Activated CD4-positive, alpha-beta T cell treated with anti-CD3 and anti-CD28 coated beads for 24 hours (primary cell): ENCODE measurements at places on chromosomes 2 and 18.

DNA sequence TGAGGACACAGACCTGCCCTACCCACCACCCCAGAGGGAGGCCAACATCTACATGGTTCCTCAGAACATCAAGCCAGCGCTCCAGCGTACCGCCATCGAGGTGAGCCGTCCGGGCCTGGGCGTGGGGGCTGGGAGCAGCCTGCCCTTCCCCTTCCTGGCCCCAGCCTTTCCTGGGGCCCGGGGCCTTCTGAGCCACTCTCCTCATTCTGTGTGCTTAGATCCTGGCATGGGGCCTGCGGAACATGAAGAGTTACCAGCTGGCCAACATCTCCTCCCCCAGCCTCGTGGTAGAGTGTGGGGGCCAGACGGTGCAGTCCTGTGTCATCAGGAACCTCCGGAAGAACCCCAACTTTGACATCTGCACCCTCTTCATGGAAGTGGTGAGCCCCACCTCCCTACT is 157.9 kb downstream of the DYSF start:
- DNase-seq, result no peak

GRCh38 chr18:42394238-42394637 is 439.2 kb downstream of the PIK3C3 start:
- DNase-seq, result no peak

DNA sequence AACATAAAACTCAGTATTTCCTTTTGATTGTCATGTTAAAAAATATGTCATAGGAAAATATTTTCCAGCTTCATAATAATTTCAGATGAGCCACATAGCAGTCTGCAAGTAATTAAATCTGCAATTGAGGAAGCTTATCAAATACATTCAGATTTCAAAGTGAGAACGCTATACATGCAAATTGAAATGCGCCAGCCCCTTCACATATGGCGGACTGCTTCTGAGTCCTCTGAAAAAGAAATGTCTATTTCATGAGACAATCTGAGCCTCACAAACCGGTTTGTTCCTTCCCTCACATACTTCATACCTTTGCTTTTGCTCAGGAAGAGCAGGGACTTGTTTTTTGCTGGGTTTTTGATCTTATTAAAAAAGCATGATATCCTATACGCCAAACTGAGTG is 2.3 kb upstream of the DCDC2C start:
- DNase-seq, result no peak

- DNase-seq, result no peak
Observed at GRCh38 chr2:9201185-9201891, 5.3 kb upstream of the ASAP2 start.

DNA sequence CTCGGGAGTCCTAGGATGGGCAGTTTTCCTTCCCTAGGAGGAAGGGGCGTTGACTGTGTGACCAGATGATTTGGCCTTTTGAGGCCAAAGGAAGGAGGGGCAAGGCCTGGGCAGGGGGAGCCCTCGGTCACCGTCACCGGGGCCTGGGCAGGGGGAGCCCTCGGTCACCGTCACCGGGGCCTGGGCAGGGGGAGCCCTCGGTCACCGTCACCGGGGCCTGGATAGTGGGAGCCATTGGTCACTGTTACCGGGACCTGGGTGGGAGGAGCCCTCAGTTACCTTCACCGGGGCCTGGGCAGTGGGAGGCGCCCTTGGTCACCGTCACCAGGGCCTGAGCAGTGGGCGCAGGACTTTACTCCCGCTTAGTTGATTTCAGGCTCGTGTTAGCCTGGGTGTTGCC is 17.3 kb downstream of the D2HGDH start:
- DNase-seq, result no peak

DNA sequence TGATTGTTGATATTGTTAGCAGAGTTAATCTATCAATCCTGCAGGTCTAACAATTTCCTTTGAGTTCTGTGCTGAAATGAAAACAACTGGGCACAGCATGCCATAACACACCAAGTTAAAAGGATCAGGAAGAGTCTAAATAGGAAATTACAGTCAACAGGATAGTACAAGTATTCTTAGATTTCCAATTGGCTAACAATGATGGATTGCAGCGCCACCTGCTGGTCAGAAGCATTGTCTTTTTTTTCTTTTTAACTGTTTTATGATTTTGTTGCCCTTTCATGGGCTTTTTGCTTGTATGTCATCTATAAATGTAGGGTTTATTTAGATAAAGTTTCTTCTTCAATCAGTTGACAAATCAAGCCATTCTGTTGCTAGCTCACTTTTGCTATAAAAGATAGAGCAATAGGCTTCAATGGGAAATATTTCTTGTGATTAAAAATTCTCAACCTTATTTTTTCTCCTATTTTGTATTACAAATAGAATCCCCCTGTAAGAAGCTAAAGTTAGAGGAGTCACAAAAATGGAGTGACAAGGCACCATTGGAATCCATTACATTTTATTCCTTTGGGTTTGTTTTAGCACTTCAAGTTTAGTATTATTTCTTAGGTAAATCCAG is 40.8 kb upstream of the RPRM start:
- DNase-seq, result peak; percentile 44

GRCh38 chr2:111238296-111238695 is 117.6 kb downstream of the BCL2L11 start:
- DNase-seq, result no peak

GRCh38 chr2:46984642-46985476 is 69.3 kb upstream of the MCFD2 start:
- peak; percentile 38 for DNase-seq

- no peak for DNase-seq
Observed at GRCh38 chr2:65974067-65974723, 460.7 kb upstream of the MEIS1 start.

DNA sequence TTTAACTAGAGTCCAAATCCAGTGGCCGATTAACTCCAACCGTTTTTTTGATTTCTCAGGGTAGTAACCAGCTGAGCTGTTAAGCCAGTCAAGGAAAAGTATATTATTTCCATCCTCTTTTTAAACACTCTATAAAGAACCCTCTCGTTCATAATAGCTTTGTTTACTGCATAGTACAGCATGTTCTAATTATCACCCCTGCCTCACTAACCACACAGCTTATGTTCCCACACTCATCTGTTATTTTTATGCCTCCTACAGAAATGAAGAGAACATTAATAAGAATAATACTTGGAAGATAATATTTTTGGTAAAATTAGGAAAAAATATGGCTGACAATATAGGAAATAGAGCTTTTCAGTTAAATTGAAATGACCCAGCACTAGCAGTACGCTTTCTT is 2132.8 kb upstream of the CELF4 start:
- DNase-seq, result no peak

DNA sequence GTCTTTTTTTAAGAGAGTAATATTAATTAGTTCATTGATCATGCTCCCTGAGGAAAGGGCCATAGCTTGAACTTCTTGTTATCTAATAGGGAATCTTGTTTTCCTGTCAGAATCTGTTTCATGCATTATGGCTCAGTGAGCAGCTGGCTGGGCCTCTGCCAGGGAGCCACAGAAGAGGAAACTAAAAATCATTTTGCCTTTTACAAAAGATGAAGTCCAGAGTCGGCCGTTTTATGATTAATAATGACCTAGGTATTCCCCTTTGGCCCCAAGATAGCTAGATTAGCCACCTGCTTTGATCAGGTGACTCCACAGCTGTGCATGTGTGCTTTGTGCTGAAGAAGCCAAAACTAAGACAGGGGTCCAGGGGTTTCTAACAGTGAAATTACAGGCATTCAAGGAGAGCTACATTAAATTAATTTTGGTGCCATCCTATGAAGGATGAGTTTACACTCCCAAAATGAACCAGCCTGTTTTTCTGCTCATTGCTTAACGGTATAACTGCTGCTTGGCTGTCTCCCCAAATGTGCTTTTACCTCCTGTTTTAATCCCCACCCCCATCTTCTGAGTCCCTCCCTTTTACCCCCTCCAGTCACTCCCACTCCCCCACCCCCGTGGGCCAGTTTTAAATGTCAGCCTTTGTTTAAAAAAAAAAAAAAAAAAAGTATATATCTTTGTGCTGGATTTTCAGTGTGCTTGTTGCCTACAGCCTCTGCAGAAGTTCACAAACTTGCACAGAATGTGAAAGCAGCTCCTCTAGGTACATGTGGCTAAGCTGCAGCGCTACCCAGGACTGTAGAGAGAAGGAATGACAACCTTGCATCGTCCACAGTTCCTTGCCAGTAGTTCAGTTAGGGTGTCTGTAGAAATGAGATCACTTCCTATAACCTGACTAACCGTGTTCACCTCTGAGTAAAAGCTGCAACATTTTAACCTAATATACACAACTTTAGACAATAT is 93.1 kb downstream of the CABLES1 start:
- no peak for DNase-seq

DNA sequence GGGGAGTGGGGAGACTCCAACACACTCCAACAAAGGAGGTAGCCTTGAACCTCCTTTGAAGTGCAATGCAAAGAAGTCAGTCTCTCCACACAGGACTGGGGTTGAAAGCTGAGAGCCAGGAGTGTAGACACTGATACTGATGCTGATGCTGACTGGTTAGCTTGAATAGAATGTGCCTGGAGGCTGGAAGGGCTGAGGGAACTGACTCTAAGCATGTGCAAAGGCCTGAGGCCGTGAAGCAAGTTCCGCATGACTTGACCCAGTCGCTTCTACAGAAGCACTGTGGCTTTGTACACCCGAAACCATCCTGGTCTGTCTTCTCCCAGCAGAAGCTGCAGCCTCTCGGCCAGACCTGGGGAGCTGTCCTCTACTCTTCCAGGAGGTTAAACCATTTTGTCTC is 10.4 kb downstream of the FOXI3 start:
- no peak for DNase-seq

DNA sequence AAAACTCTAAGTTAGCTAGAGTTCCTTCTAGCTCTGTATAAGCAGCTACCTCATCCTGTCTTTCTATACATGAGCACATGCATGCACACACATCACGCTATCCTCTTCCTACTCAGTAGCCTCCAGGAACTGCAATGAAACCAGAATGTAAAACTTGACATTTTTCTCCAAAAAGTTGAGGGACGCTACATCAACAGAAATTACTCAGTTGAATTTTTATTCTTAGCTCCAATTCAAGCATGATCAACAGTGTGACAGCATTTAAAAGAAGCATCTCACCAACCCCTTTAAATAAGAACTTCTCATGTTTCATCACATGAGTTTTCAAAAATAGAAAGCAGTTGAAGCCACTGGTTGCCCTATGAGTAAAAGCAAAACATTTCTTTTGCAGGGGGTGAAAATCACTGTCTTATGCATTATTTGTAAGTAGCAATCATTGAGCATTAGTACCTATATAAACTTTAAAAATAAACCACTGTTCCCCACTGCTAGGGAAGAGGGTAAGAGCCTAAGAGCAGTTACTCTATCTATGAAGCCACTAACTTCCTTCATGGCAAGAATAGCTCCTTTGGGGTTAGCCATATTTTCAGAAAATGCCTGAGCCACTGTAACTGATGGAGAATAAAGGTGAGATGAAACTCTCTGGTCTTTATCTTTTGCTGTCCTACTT is 77.9 kb upstream of the ARL5A start:
- no peak for DNase-seq

DNA sequence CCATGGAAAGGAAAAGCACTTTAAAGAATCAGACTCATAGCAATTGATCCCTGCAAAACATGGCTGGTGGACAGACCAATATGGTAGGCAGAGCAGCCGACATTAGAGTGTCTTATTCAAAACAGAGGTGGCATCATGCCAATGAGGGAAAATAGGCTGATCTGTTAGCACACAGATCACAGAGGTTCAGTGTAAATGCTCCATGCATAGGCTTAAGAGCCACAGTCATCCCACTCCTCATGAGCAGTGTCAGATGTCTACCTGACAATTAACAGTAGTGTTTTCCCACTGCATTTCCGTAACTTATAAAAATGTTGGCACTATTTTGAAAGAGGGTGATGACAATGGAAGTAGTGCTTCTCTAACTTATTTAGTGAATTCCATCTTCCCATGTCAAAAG is 86.7 kb downstream of the SPATS2L start:
- no peak for DNase-seq

DNA sequence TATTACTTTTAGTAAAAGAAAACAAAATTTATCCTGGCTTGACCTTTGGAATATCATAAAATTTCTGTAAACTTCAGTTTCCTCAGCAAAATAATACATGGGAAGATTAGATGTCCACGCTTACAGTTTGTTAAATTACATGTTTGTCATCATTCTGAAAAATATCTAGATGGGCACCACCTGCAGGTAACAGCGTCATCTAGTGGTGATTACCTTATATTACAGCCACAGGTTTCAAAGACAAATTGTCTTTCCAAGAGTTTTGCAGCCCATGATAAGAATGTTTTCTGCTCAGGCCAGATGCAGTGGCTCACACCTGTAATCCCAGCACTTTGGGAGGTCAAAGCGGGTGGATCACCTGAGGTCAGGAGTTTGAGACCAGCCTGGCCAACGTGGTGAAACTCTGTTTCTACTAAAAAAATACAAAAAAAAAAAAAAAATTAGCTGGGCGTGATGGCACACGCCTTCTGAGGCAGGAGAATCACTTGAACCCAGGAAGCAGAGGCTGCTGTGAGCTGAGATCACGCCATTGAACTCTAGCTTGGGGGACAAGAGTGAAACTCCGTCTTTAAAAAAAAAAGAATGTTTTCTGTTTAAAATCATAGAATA is 96.3 kb upstream of the RASGRP3 start:
- DNase-seq, result no peak

GRCh38 chr2:1619556-1619955 is 124.8 kb downstream of the PXDN start:
- DNase-seq, result no peak

GRCh38 chr2:154189953-154190352 is 318.2 kb downstream of the GALNT13 start:
- no peak for DNase-seq

DNA sequence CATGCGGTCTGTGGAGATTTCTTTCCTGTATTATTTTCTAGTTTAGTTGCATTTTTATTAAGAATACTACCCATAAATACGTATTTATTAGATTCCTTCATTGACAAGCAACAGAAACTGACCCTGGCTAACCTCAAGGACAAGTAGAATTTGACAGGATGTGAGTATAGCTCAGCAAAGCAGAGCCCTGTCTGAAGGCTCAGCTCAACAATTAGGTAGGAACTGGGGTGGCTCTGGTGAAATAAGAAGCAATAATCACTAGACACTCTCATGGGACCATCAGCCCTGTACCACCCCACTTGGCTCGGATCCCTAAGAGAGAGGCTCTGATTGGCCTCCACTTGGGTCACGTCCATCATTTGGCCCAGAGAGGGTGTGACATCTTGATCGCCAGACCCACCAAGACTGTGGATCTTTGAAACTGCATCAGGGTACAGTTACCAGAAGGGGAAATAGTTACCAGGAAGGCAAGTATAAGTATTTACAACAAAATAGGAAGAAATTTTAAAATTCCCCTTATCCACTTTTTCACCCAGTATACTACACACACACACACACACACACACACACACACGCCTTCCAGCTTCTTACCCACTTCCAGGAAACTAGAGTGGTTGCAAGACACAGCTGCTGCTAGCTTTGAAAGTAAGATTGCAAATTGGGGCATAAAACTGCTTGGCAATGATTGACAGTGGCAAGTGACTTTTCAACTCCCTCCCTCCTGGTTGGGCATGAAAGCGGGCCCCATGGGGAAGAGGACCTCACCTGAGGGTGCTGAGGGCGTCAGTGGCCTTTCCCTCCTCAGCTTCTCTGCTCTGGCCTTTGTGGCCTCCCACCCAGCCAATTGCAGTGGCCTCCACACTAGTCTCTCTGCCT is 41.8 kb downstream of the KCTD18 start:
- no peak for DNase-seq
